ENCODE measurements at places on chromosomes 4 and X.

GRCh38 chrX:152037183-152037582 is 62.7 kb upstream of the GABRE start:
- no peak for DNase-seq

DNA sequence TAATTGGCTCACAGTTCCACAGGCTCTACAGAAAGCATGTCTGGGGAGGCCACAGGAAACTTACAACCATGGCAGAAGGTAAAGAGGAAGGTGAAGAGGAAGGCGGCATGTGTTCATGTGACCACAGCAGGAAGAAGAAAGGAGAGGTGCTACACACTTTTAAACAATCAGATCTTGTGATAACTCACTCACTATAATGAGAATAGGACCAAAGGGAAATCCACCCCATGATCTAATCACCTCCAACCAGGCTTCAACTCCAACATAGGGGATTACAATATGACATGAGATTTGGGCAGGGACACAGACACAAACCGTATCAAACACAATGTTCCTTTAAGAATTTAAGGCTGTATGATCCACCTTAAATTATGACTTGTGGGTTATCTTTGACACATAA is 10.5 kb upstream of the PGM2 start:
- DNase-seq: no peak

DNA sequence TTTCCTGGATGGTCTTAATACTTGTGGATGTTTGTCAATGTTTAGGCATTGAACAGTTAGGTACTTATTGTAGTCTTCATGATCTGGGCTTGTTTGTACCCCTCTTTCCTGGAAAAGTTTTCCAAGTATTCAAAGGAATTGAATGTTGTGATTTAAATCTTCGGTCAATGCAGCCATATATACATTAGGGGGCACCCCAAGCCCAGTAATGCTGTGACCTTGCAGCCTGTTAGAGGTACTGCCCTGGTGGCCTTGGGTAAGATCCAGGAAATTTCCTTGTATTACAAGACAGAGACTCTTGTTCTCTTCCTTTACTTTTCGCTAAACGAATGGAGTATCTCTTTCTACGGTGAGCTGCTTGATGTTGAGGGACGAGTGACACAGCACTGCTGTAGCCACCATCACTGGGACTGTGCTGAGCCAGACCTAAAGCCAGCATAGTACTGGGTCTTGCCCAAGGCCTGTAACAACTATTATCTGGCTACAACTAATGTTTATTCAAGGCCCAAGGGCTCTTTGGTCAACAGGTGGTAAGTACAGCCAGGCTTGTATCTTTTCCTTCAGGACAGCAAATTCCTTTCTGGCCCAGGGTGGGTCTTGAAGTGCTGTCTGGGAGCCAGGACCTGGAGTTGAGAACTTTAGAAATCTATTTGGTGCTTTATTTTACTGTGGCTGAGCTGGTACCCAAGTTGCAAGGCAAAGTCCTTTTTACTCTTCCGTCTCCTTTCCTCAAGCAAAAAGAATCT is 118.3 kb upstream of the ATOH1 start:
- no peak for DNase-seq

DNA sequence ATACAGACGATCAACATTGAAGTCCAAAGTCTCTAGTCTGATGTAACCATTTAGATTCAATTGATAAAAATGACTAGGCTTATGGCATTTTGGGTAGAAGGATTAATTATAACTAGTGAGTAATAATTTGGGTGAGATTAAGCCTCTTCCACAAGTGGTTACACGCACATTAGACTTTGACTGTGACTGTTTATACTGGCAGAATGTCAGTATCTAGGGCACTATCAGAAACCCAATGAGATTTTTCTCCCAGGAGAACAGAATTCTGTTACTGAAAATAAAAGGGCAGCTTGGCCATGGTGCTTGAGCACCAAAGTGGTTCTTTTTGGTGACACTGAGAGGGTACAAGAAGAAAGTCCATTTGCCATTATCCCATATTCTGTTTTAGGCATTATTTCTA is 3.3 kb downstream of the PLS3 start:
- DNase-seq: no peak

GRCh38 chrX:26138274-26138673 is at the start of gene MAGEB18:
Gene MAGEB18, plus strand, starts transcription at chrX:26138343. Its CDS starts 643 bp downstream, at chrX:26138986.
- DNase-seq: no peak

DNA sequence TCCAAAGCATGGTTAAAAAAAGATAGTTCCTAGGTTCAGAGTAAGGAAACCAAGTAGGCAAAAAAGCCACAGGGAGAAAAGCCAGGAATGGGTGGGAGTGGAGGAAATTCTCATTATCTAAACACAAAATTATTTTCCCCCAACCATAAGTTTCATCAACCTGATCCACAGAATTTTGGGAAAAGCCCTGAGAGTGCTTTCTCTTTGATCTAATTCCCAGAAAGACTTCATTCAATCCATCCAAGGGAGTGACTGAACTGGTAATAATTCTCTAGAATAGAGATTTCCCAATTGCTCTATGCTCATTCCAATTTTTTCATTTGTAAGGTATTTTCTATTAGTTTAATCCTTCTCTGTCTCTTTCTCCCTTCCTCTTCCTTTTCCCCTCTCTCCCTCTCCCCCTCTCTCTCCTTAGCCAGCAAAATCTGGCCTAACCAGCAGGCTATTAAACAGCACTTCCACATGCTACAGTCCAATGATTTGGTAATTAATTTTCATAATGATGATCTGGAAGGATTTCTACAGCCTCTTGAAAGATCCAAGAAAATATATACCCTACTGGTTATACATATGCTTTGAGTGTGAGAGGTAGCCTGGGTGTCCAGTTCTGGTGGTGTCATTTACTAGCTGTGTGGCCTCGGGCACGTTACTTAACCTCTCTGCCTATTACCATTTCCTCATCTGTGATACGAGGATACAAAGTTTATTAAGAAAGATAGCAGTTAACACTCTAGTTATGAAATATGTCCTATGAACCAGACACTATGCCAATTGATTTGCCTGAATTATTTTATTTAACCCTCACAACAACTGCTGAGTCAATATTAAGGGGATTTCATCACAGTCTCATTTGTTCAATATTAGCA is 251.5 kb upstream of the RASGEF1B start:
- peak; percentile 69 for DNase-seq

Measured in cerebellum (tissue), 4 donors.